NCI-H1436 (cell line): ENCODE measurements at places on chromosomes 7 and 10.

- no peak for DNase-seq
These were observed 28.8 kb upstream of the HECTD2 start for GRCh38 chr10:91381257-91381891.

- no peak for DNase-seq
These were observed 125.1 kb downstream of the ZMIZ1 start for GRCh38 chr10:79193694-79194382.

DNA sequence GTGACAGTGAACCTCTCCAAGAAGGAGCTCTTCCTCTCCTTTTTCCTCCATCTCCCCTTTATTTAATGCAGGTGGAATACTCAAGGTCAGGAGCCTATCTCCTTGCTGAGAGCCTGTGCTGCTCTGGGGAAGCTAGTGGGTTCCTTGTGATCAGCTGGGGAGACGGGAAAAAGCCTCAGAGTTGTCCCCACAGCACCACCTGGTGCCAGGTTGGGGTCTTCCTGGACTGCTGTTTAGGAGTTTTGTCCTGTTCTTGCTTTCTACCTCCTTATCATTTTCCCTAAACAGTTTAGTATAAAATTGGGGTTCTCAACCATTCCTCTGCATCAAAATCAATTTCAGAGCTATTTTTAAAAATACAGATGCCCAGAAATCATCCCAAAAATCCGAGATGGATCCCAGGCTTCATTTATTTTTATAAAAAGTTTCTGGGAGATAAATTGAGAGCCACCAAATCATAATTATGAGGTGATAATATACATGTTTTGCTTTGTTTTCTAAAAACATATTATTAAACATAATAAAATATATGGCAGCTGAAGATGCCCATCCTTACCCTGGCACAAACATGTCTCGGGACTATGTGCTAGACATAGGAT is 44.3 kb downstream of the MACC1 start:
- peak; percentile 59 for DNase-seq

DNA sequence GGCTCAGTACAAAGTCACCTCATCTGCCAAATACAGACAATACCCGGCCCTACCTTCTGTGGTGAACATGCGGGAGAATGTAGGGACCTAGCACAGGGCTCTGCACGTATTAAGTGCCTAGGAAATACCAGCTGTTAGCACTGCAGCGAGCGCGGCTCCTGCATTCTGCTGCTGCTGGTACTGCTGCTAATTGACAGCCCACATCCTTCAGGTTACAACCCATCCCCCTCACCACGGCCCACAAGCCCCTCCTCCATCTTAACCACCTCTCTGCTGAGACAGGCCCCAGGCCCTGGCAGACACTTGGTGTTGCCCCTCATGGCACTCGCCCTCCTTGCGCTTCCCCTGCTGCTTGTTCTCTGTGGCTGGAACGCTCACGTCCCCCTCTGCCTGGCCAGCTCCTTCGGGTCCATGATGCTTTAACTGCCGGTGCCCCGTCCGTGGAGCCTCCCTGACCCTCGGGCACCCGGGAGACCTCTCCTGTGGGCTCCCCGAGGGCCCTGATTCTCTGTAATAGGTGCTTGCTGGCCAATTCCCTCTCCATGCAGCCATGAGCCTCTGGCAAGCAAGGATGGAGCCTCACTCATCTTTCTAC is 53.3 kb upstream of the LOXL4 start:
- DNase-seq, result peak; percentile 55

DNA sequence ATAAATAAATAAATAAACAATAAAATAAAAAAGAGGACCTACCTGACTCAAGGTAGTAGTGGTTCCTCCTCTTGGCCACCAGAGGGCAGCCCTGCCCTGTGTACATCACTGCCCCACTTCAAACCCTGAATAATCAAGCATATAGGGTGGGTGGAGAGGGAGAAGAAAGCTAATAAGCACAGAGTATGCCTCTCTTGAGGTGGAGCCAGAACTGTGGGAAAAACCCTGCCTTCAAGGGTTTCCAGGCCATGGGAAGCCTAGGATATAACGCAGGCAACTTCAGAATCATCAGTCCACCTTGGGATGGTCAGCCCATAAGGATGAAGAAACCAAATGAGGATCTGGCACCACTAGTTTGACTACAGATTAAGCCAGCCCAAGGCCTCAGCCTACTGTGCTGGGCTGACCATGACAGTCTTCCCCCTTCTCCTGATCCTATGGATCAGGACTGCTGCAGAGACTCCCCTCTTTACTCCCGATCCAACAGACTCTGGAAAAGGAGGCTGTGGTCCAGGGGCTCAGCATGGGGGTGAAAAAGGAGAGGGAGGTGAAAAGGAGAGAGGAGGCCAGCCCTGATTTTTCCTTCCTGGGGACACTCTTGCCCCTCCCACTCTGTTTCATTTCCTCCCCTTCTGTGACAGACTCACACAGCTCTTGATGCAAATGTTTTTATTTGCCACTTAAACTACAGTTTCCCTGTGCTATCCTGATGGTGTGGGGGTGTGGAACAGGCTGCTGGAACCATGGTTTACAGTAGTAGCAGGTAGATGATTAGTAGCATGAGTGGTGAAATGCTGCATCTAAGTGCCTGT is 10.1 kb downstream of the AVPI1 start:
- DNase-seq, result peak; percentile 74

DNA sequence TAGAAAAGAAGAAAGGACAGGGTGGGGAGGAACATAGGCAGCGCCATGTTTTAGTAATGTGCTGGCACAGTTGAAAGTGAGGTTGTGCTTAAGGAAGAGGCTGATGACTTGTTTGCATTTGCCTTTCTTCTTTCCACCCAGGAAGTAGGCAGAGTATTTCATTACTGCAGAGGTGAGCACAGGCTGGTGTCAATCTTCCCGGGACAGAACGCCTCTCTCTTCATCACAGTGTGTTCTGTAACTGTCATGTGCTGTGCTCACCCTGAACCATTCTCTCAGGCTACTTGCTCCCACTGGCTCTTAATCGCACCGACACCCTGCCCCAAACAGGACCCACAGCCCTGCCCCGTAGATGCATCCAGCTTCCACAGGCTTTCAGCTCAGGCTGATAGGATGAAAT is 135.8 kb upstream of the YAE1 start:
- DNase-seq, result no peak

- no peak for DNase-seq
These were observed at the start of gene ADAP1 for GRCh38 chr7:954330-955238. ADAP1 (minus strand) TSS chr7:954680; CDS start chr7:954477, 203 bp downstream.

- no peak for DNase-seq
These were observed 1020.6 kb downstream of the XPNPEP1 start for GRCh38 chr10:108902619-108903285.

GRCh38 chr10:31847515-31847914 is 81.1 kb downstream of the ARHGAP12 start:
- DNase-seq, result no peak

DNA sequence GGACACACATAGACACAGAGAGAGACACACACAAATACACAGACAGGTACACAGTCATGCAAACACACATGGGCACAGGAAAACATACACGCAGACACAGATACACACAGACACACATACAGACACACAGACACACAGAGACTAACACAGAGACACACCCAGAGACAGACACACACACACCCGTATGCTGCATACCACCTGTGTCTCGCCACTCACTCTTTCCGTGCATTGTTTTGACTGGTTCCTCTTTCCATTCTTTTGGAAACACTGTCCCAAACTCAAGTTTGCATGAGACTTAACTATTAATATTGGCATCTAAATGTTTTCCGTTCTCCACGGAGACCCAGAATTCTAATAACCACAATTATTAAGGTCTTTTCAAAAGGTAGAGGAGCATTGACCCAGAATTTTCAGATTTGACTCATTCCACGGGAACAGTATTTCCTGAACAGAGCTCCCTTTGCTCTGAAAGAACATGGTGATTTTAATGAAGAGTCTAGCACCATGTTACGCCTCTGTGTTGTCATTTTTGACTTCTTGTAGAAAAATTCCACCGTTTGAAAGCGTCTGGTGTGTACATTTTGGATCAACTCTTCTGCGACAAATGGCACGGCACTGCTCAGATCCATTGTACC is 141.2 kb upstream of the RNF32 start:
- DNase-seq, result no peak

DNA sequence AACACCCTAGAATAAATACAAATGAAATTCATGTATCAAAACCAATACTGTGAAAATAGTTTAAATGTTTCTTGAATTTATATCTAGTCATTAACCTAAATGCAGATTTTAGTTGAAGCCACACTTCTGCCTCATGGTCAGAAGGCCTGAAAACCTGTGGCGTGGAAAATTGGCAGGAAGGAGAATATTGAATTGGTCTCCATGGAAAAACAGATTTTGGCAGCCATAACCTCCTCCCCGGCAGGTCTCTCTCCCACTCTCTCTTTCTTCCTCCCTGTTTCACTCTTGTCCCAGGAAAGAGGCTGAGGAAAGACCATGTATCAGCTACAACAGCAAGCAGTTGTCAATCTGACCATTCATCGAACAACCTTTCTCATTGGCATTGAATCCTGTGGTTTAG is 160.6 kb upstream of the YAE1 start:
- no peak for DNase-seq

- no peak for DNase-seq
These were observed 145.4 kb downstream of the BUB3 start for GRCh38 chr10:123299598-123299997.

GRCh38 chr7:15686957-15687545 is 568 bp upstream of the MEOX2 start:
- no peak for DNase-seq

DNA sequence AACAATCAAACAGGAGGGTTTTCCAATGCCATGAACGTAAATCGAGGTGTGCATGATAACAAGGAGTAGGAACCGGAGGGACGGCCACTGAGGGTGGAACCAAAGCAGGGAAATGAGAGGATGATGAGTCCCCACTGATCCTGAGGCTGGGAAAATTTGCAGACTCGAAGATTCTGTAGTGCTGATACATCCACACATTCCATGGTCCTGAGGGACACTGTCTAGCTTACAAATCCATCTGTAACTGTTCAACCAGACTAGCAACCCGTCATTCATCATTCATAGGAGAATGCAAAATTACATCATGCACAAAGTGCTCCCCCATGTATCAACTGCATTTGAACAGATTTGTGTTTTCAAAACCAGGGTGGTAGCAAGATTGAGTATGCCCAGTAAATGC is 189.7 kb downstream of the PTPRN2 start:
- no peak for DNase-seq

- no peak for DNase-seq
These were observed 16.8 kb upstream of the CRYGN start for GRCh38 chr7:151456782-151457181.

DNA sequence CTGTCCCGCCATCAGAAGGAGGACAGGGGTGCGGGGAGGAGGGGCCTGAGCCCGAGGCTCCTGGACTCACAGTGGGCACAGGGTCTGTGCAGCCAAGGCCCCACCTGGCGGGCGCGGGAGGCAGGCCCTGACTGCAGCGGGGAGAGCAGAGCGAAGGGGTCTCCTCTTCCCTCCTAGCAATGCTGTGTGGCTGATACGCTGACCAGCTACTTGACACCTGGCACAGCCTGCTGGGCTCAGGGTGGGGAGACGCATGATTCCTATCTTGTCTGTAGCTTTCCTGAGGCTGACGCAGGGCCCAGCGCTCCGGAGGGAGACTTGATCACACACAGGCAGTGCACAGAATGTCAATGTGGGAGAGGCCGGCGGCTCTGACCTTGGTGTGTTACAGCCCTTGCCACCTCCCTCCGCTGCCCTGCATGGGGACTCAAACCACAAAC is 174.9 kb downstream of the ELFN1 start:
- DNase-seq, result no peak

GRCh38 chr10:112950714-112951358 is 789 bp downstream of the TCF7L2 start:
- DNase-seq, result peak; percentile 55

- no peak for DNase-seq
These were observed 47.6 kb downstream of the SMURF1 start for GRCh38 chr7:99096124-99096887.

- no peak for DNase-seq
These were observed 229.7 kb downstream of the CDK14 start for GRCh38 chr7:90825779-90826178.

- no peak for DNase-seq
These were observed 49.1 kb downstream of the GRB10 start for GRCh38 chr7:50733552-50733951.

DNA sequence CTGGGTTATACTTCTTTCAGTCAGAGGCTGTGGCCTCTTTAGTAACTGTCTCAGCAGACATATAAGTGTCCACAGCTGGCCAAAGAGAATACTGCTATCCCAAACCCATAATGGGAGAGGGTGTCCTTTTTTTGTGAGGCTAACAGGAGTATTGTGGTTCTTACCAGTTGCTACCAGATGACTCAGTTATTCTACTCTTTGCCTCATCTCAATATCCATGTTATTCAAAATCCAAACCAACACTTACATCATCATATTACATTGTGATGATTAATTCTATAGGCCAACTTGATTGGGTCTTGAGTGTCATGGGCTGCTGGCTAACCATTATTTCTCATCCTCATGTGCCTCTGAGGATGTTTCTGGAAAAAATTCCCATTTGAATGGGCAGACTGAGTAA is 120.9 kb downstream of the TMEM168 start:
- DNase-seq, result no peak

DNA sequence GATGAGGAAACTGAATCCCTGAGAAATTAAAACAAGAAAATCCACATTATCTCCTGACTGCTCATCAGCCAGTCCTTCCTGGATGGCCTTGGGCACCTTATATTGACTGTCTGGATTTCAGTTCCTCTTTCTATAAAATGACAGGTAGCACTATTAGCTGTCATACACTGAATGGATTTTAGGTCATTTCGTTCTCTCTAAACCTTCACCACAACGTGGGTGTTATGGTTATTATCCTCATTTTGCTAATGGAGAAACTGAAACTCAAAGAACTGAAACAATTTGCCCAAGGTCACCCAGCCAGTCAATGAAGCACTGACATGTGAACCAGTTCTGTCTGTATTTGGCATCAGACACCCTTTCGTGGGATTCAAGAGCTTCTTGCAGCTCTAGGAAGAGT is 193.8 kb downstream of the CYP26A1 start:
- DNase-seq, result no peak

DNA sequence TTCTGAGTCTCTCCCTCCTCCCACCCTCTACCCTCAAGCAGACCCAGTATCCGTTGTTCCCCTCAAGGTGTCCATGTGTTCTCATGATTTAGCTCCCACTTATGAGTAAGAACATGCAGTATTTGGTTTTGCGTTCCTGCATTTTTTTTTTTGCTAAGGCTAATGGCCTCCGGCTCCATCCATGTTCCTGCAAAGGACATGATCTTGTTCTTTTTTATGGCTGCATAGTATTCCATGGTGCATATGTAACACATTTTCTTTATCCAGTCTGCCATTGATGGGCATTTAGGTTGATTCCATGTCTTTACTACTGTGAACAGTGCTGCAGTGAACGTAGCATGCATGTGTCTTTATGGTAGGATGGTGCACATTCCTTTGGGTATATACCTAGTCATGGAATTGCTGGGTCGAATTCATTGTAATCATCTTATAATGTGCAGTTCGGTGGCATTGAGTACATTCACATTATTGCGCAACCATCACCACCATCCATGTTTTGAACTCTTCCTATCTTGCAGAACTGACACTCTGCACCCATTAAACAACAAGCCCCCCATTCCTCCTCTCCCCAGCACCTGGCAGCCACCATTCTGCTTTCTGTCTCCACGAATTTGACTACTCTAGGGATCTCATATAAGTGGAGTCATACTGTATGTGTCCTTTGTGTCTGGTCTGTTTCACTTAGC is 125.5 kb downstream of the CAMK1D start:
- DNase-seq, result no peak

- DNase-seq, result no peak
These were observed 159.8 kb downstream of the FOXP2 start for GRCh38 chr7:114574384-114574783.

GRCh38 chr7:100432053-100432452 is 2.4 kb downstream of the MEPCE start:
- DNase-seq, result no peak

- no peak for DNase-seq
These were observed 17.2 kb upstream of the AKR1C1 start for GRCh38 chr10:4945766-4946717.
